ENCODE measurements at places on chromosomes 11 and 22.

- DNase-seq, result no peak
These were observed 307.7 kb upstream of the KIRREL3 start for GRCh38 chr11:127308291-127308690.

- no peak for DNase-seq
These were observed 59.0 kb upstream of the SHANK2 start for GRCh38 chr11:71311176-71311925.

GRCh38 chr22:19823191-19823901 is 31.3 kb downstream of the GNB1L start:
- no peak for DNase-seq

GRCh38 chr11:11587122-11587521 is 34.7 kb downstream of the GALNT18 start:
- no peak for DNase-seq

DNA sequence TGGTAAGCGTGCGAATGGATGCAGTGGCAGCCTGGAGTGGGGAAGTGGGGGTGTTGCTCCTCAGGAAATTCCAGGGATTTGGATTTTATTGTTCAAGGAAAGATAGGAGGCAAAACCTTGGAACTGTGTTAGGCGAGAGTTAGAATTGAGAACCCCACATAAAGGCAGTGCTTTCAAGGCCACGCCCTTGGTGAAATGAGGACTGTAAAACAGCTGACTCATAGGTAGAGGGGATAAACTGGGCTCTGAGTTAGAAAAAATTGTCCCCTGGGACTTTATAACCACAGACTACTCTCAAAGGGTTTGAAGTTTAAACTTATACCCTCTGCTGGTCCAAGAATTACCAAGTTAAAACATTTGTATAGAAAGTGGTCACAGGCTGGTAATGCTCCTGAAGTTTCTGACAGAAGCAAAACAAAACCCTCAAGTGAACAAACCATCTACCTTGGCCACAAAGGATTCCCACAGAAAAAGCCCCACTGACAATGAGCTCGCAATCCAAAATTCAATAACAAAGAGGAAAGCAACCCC is 250.3 kb upstream of the TBCEL start:
- no peak for DNase-seq

GRCh38 chr11:45563810-45564209 is 101.6 kb downstream of the CHST1 start:
- DNase-seq, result no peak

DNA sequence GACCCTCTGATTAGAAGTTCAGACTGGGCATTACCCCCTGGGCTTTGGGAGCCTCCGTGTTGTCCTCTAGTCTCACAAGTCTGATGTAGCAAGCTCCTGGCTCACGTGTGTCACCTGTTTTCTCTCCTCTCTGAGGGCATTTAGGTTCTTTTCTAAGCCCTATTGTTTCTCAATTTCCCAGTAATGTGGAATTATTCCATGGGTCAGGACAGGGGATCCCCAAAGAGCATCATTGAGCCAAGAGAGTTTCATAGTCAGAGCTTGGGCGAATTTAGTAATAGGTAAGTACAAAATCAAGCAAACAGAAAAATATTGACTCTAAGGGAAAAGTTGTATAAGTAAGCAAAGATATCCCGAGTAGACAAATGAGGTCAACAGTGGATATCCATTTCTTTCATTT is 57.3 kb downstream of the PPP6R2 start:
- no peak for DNase-seq

DNA sequence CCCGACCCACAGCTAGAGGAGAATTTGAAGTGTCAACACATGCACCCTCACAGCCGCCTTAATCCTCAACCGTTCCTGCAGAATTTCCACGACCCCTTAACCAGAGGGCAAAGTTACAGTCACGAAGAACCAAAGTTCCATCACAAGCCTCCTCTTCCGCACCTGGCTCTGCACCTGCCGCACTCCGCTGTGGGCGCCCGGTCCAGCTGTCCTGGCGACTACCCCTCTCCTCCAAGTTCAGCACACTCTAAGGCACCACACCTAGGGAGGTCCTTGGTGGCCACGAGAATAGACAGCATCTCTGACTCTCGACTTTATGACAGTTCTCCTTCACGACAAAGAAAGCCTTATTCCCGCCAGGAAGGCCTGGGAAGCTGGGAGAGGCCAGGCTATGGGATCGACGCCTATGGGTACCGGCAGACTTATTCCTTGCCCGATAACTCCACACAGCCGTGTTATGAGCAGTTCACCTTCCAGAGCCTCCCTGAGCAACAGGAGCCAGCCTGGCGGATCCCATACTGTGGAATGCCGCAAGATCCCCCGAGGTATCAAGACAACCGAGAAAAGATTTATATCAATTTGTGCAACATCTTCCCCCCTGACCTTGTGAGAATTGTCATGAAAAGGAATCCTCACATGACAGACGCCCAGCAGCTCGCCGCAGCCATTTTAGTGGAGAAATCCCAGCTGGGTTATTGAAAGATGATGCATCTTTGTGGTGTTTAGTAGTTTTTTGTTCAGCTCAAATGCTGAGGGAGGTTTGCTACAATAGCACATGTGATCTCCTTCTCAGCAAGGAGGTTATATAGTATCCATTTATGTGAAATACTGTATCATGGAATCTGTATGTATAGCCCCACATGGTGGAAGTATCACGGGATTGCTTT is 72.1 kb downstream of the ZC3H12C start:
- DNase-seq, result no peak

DNA sequence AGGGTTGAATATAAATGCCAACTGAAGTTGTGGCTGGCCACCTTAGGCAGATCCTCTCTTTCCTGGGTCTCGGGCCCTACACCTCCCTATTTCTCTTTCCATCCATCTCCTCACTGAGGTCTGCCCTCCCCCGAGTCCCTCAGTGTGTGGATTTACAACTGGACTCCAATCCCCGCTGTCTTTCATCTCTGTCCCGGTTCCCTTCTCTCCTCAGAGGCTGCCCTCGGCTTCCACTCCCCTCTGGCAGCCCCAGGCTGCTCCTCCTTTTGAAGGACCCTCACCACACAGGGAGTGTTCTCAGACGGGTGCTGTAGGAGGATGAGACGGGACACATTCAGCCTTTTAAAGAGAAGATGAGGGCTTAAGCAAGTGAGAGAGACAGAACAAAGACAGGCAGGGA is 167.1 kb downstream of the ST3GAL4 start:
- no peak for DNase-seq

GRCh38 chr11:100923555-100923954 is 206.1 kb downstream of the PGR start:
- DNase-seq, result no peak

- no peak for DNase-seq
These were observed 18.9 kb downstream of the TIMP3 start for GRCh38 chr22:32820131-32821119.

DNA sequence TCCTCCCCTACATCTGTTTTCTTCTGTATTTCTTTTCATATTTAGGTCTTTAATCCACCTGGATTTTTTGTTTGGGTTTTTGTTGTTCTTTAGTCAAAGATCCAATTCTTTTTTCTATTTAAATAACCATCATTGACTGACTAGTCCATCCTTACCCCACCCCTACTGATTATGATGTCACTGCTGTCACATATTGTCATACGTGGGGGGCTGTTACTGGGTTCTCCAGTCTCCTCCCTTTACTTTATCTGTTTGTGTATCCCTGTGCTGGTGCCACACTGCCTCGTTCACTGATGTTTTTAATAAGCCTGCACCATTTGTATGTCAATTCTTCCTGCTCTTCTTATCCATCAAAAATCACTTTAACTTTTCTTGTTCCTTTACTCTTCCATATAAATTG is 6.9 kb upstream of the DCPS start:
- DNase-seq, result no peak
